ENCODE measurements at places on chromosomes 3 and 15. TPM values are rescaled to one million over a fixed set of nuclear protein-coding genes. Genes with fewer than 3 reads are reported as not detected.

- no peaks in the 10 kb centered on the region for H3K27me3 ChIP-seq
- H3K4me3 ChIP-seq, result no peak overlapping the region
- no peak overlapping the region for H3K27ac ChIP-seq
- H3K4me1 ChIP-seq, result no peaks in the 10 kb centered on the region
- no peaks in the 10 kb centered on the region for H3K36me3 ChIP-seq
- DNase-seq, result no peak
Observed at GRCh38 chr3:166446291-166446690, 609.1 kb upstream of the BCHE start.

GRCh38 chr15:44275150-44275830 is 13.2 kb upstream of the GOLM2 start:
- DNase-seq, result no peak
- no peaks in the 10 kb centered on the region for H3K4me1 ChIP-seq
- no peaks in the 10 kb centered on the region for H3K27me3 ChIP-seq
- no peaks in the 10 kb centered on the region for H3K36me3 ChIP-seq
- no peak overlapping the region for H3K4me3 ChIP-seq
- H3K27ac ChIP-seq, result no peak overlapping the region

DNA sequence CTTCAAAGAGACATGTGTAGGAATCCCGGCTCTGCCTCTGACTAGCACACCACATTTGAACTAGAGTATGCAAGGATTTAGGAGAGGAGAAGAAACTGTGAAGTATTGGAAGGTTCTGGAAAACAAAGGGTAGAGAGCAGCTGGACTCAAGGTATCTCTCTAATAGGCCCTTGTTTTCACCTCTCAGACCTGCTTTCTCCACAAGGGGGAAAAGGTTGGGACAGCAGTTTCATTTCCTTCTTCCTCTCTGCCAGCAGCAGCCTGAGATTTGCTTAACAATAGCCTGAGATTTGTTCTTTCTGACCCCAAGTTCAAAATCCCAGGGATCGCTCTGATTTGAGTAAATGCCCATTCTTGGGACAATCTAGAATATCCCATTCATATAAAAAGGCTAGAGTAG is 430.6 kb upstream of the MCTP2 start:
- no peak for DNase-seq
- no peaks in the 10 kb centered on the region for H3K27me3 ChIP-seq
- H3K36me3 ChIP-seq, result no peaks in the 10 kb centered on the region
- no peaks in the 10 kb centered on the region for H3K4me1 ChIP-seq
- no peak overlapping the region for H3K4me3 ChIP-seq
- H3K27ac ChIP-seq, result no peak overlapping the region

DNA sequence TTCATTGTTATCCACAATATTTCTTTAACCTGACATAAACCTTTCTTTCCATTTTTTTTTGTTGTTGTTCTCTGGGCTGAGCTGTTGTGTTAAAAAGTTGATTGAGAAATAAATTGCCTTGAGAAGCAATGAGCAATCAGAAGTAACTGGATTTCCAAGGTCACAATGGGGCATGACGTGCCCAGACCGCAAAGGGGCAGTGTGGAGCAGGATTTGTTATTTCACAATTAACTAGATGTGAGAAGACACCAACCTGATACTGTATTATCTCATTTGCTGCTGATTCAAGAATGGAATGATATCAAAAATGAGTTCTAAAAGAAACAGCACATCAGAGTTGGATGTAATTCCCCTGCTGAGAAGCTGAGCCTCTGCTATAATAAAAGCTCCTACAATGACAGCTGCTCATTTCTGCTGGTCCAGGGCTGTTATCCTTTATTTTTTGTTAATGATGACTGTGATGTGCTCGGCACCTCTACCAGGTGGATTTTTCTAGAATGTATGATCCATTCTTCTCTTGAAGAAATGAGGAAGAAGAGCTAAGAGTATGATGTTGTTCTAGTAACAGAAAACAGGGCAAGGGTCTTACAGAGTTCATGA is 28.1 kb downstream of the CPNE4 start:
- no peak overlapping the region for H3K27ac ChIP-seq
- no peaks in the 10 kb centered on the region for H3K27me3 ChIP-seq
- H3K4me1 ChIP-seq, result no peaks in the 10 kb centered on the region
- no peaks in the 10 kb centered on the region for H3K36me3 ChIP-seq

DNA sequence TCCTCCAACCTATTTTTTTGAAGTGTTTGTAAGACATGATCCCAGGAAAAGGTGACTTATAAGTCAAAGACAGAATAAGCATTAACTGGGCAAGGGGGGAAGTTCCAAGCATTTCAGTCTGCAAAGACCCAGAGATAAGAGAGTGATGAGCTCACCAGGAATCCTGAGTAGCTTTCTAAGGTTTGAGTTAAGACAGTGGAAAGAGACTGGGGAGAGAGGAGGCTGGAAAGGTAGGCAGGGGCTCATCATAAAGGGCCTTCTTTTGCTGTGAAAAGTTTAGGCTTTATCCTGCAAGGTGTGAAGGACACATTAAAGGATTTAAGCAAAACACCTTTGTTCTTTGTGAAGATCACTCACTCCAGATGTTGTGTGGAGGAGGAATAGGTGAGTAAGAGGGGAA is 438.8 kb downstream of the CHL1 start:
- H3K4me1 ChIP-seq, result no peaks in the 10 kb centered on the region
- no peaks in the 10 kb centered on the region for H3K36me3 ChIP-seq
- H3K4me3 ChIP-seq, result no peak overlapping the region
- no peak overlapping the region for H3K27ac ChIP-seq

- no peaks in the 10 kb centered on the region for H3K27me3 ChIP-seq
- H3K27ac ChIP-seq, result no peak overlapping the region
- no peaks in the 10 kb centered on the region for H3K4me1 ChIP-seq
Observed at GRCh38 chr3:57026944-57027343, 33.5 kb upstream of the SPATA12 start.

DNA sequence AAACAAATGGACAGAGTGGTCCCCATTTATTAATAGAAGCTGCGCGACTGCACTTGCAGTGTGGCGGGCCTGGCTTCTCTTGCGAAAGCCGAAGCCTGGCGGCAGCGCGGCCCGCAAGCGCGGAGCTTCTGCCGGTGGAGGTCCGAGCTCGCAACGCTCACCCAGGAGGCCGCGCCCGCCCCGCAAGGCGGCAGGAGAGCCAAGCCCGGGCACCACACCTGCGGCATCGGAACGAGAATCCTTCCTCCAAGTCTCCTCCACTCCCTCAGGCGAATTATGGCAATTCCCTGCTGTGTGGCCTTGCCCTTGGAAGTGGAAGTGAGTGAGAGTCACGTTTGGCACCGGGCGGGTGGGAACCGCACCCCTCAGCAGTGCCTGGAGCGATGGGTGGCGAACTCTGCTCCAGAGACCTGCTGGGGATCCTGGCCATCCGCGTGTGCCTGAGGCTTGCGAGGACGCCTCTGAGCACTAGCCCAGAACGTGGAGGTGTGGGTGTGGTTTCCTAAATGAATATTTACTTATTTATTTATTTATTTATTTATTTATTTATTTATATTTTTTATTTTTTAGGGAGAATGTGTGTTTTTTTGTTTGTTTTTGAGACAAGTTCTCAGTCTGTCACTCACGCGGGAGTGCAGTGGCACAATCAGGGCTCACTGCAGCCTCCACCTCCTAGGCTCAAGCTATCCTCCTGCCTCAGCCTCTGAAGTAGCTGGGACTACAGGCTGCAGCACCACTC is 133.7 kb upstream of the UBE2E1 start:
- H3K4me3 ChIP-seq, result peak overlapping the region; percentile 28
- no peaks in the 10 kb centered on the region for H3K36me3 ChIP-seq
- no peak overlapping the region for H3K27ac ChIP-seq
- no peak for DNase-seq
- no peaks in the 10 kb centered on the region for H3K4me1 ChIP-seq

DNA sequence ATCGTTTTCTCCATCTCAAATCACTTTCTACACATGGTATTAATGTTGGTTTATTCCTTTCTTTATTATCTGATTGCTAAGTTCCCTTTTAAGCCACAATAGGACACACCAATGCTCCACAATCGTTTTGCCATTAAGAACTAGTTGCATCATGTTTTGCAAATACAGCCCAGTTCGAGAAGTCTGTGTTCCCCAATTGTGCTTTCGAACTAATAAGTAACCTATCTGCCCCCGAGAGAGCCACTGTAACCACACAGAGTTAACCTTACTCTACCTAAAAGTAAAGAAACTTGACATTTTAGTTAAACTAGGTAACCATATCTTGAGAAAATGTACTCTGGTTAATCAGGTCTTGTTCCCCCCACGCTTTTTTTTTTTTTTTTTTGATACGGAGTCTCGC is 39.1 kb downstream of the MAGI1 start:
- no peaks in the 10 kb centered on the region for H3K36me3 ChIP-seq
- H3K4me3 ChIP-seq, result no peak overlapping the region
- H3K4me1 ChIP-seq, result no peaks in the 10 kb centered on the region
- H3K27ac ChIP-seq, result no peak overlapping the region
- H3K27me3 ChIP-seq, result no peaks in the 10 kb centered on the region

The PROK2 gene
- total RNA-seq, result not detected

The ASB14 gene
- not detected for total RNA-seq

DNA sequence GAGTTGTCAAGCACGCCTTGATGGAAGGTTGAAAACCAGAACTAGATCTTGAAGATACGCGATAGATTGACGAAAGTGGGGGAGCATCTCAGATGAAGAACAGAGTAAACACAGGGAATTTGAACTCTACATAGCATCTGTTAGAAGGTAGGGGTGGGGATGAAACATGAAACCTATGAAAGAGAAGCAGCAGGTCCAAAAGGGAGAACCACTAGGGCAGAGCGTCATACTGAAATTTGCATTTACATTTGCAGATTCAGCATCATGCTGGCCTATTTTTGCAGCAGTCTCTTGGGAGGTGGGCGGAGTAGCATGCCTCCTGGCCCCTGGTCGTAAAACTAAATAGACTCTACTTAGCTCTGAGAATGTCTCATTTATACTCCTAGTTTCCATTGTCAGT is 46.1 kb upstream of the RASGRP1 start:
- no peaks in the 10 kb centered on the region for H3K4me1 ChIP-seq
- H3K4me3 ChIP-seq, result no peak overlapping the region
- DNase-seq, result no peak
- H3K36me3 ChIP-seq, result no peaks in the 10 kb centered on the region
- H3K27me3 ChIP-seq, result no peaks in the 10 kb centered on the region
- no peak overlapping the region for H3K27ac ChIP-seq

DNA sequence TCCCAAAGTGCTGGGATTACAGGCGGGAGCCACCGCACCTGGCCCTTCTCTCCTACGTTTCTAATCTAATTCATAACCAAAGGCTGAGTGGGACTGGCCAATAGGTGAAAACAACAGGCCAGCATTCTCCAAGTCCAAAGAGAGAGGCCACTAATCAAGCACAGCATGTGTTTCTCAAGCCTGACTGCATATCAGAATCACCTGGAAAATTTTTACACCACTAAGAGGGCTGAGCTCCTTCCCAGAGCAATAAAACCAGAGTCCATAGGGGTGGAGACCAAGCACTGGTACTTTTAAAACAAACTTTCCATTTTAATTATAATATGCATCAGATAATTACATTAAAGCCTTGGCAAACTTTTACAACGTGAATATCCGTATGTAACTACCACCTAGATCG is 254.4 kb downstream of the OPA1 start:
- no peaks in the 10 kb centered on the region for H3K4me1 ChIP-seq
- no peak for DNase-seq
- no peak overlapping the region for H3K27ac ChIP-seq
- no peak overlapping the region for H3K4me3 ChIP-seq
- no peaks in the 10 kb centered on the region for H3K36me3 ChIP-seq
- H3K27me3 ChIP-seq, result no peaks in the 10 kb centered on the region

The GPR27 gene
- total RNA-seq, result 6.9 TPM

The COL6A6 gene
- total RNA-seq, result not detected

- no peak for DNase-seq
- H3K4me1 ChIP-seq, result peaks cover 17% of the 10 kb centered on the region
- no peak overlapping the region for H3K4me3 ChIP-seq
- H3K27ac ChIP-seq, result peak overlapping the region; percentile 30
- H3K27me3 ChIP-seq, result no peaks in the 10 kb centered on the region
Observed at GRCh38 chr15:36356978-36357601, 222.3 kb upstream of the CDIN1 start.

The PYGO1 gene
- 8.7 TPM for total RNA-seq

DNA sequence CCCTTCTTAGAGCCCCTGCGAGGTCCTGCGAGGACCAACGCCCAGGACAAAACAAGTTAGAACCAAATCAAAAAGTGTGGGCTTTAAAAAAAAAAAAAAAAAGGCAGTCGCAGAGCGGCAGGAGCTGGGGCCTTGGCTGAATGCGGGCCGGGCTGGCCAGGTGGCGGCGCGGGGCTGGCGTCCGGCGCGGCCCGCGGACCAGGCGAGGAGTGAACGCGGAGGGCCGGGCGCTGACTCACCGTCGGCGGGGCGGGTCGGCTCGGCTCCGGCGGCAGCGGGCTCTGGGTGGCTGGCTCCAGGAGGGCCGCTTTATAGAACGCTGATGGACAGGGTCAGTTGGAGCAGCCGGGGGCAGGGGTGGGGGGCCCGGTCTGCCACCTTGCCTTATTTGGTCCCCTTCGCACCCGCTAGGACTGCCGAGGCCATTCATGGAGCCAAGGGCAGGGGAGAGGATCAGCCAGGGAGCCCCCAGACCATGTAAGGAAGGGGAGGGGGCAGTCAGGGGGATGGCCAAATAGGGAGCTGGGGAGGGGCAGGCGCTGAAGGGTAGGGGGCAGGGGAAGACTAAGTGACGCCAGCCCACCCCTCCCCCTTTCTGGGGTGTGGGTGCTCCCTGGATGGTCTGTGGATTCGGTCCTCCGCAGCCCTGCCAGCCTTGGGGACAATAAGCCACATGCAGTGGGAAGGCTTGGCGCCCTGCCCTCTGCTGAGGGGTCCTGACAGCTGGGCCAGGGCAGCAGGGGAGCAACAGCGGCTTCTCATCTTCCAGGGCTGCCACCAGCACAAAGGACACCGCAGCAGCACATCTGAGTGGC is at the start of gene ACTC1:
TSS of gene ACTC1 (minus strand) at position 283 of the 815 bp plus-strand sequence. CDS start 741 bp downstream, outside the sequence.
- H3K4me1 ChIP-seq, result no peaks in the 10 kb centered on the region
- DNase-seq, result no peak
- no peaks in the 10 kb centered on the region for H3K27me3 ChIP-seq
- H3K36me3 ChIP-seq, result no peaks in the 10 kb centered on the region

The RPL4 gene
- 2,364 TPM for total RNA-seq

DNA sequence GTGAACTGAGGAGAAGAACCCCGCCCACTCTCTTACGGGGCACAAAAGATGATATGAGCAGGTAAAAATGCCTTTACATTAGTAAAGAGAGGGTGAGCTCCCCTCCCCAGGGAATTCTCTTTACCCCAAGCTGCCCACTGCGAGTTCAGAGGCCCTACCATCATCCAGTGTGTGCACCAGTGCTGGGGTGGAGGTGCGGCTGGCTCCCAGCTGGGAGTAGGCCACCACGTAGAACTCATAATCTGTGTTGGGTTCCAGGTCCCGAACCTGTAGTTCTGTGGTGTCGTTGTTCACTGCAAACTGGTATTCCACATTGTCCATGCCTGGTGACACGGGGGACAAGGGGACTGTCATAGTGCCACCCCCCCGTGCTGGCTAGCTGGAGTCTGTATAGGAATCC is 17.1 kb upstream of the IGDCC3 start:
- H3K27me3 ChIP-seq, result no peaks in the 10 kb centered on the region
- no peak for DNase-seq
- no peak overlapping the region for H3K27ac ChIP-seq
- H3K4me3 ChIP-seq, result no peak overlapping the region

- H3K4me3 ChIP-seq, result no peak overlapping the region
- H3K27me3 ChIP-seq, result no peaks in the 10 kb centered on the region
- H3K36me3 ChIP-seq, result no peaks in the 10 kb centered on the region
- no peak for DNase-seq
- H3K27ac ChIP-seq, result no peak overlapping the region
- H3K4me1 ChIP-seq, result no peaks in the 10 kb centered on the region
Observed at GRCh38 chr3:87732294-87732693, 326.5 kb downstream of the CGGBP1 start.

All from tibial nerve (tissue), 4 donors.